Eye (tissue), 1 donor: ENCODE measurements at places on chromosomes 7 and 10.

GRCh38 chr7:127478024-127478355 is 85.5 kb upstream of the ZNF800 start:
- no peak for DNase-seq

- DNase-seq = no peak
These were observed 39.2 kb downstream of the ADAM12 start for GRCh38 chr10:126349101-126349500.

DNA sequence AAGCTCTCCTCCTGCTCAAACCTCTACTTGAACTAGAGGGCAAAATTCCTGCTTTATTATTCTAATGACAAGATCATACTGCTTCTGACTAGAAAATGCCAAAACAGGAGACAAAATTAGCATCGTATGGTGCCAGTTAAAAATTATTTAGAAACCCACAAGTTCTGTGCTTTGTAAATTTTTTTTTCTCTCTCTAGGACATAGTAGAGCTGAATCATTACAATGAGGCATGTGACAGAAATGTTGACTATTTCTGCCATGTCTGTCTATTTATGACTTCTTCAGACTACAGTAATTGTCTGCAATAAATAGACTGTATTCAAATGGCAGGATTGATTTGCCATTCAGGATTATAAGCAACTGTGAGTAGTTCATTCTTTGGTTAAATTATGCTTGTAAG is 335.8 kb downstream of the PRPF18 start:
- DNase-seq = no peak

- no peak for DNase-seq
These were observed 6.4 kb downstream of the AGBL3 start for GRCh38 chr7:134992626-134993179.

DNA sequence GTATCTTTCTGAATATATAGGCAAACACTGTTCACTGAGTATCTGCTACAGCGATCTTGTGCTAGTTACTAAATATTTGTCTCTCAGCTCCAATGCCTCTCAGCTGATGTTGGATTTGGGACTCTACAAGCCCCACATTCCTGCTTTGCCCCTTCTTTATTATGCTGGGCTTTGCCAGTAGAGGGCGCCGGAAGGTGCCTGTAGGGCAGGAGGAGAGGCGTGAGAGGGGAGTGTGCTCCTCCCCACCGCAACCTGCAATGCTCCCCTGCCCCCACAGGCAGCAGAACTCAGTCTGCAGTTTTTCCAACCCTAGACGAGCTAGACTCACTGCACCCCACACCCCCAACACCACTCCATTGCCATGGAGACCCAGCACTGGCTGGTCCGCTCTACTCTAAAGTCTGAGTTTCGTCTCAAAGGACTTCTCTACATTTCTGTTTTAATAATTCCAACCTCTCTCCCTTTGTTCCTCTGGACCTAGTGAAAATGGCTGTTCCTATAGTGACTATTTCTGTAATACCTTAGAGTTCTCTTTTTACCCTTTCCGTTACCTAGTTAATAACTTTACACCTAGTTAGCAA is 337.6 kb downstream of the CCSER2 start:
- no peak for DNase-seq

DNA sequence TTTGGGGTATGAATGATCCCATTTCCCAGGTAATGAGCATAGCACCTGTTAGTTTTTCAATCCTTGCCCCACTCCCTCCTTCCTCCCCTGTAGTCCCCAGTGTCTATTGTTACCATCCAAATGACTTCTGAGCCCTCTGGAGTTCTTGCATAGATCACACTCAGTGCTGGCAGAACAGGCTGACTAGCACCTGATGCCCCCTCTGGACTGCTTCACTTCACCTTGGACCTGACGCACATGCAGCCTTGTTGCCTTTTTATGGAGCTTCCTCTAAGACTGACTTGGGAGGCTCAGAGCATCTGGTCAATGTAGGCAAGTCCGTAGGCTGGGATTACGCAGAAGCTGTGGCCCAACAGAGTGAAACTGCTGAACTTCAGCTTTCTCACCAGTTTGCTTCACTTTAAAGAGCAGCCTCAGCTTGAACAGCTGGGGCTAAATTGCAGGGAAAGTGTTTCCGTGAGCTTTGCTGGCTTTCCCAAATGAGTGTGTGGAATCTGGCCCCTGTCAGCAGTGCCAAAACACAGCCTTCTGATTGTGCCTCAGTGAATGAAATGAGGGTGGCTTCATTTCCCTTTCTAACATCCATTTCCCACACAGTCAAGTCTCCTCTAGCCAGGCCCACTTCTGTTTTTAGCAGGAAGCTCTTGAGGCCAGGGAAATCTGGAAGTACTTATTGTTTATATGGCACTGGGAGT is 48.5 kb downstream of the NXPH1 start:
- no peak for DNase-seq

DNA sequence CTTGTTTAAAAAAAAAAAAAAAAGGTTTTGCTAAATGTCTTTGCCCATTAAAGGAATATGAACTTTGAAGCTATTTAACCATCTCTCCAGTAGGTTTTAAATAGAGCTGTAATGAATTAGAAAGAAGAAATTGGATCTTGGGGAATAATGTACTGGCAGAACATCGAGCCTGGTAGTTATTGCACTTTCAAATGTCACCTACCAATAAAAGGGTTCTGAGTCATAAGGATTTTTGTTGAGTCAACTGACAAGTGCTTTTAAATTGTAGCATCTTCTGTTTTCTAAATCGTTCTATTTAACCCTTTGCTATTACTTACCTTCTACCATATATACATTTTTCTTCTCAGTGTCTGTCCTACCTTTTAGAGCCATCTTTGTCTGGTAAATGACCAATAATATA is 10.7 kb downstream of the CUTC start:
- DNase-seq = no peak

DNA sequence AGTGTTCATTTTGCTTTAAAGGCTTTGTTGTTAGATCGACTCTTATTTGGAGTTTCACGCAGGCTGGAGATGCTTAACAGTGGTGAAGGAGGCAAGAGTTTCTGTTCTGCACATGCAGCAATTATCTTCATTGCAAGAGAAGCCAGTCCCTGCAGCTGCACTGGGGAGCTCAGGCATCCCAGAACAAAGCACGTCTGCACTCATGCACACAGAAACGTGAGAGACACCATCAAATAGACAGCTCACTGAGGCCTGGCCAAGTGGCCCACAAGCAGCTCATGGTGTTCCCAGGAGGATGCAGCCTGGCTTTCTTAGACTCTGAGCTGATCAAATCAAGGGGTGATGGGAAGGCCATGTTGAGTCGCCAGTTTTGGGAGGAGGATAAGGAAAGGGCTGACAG is 246.1 kb downstream of the CREB5 start:
- peak; percentile 84 for DNase-seq

DNA sequence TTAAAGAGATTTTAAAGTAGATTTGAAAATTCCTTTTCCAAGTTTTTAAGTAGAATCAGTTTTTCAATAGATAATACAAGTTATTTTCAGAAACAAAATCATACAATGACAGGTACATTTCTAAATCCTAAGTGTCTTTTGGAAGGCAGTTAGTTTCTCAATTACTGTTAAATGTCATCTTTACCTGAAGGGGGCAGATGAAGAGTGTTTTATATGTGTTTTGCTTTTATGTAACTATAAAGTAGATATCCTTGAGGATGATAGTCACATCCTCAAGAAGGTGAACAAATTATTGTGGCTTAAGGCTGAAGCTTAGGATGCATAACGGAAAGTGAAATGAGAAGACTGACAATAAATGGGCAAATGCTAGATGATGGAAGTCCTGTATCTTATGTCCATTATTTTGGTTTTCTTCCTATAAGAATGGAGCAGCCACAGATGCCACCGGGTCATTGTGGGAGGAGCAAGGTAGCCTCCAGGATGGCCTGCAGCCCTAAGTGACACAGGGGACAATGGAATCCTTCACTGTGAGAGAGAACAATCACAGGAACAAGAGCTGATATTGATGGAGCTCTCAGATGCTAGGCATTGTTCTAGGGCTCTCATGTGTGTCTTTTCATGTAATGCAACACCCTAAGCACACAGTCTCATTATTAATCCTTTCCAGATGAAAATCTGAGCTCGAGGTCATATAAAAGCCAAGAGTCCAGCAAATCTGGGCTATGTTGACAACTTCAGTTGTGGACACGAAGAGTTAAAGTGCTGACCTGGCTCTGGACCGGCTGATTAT is 14.1 kb upstream of the MKX start:
- DNase-seq = peak; percentile 72

DNA sequence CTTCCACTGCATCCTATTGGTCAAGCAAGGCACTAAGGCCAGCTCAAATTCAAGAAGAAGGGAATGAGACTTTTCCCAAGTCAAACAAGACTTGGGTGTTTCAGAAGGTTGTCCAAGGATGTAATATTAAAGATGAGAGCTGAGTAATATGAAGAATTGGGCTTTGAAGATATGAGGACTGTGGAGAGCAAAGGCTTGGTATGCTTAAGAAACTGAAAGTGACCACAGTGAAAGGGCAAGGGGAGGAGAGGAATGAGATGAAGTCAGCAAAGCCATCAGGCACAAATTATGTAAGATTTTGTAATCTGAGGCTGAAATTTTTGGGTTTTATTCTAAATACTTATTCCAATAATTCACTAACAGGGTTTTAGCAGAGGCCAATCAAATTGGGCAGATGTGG is 38.6 kb upstream of the NPY start:
- no peak for DNase-seq

DNA sequence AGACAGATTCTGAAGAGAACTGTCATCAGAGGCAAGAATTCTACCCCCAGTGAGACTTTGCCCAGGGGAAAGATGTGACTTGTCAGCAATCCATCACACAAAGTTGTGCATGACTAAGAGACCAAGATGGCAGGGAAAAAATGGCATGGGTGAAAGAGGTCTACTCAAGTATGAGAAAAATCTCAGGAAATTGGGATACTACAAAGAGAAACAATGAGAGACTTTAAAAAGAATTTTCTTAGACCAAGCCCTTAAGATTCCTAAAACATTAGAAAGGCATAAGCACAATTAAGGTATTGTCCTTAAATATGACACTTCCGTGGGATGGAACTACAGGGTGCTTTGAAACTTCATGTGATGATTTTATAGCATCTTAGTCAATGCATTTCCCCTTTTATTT is 45.6 kb upstream of the PDE1C start:
- DNase-seq = peak; percentile 4

GRCh38 chr7:157688533-157689268 is 351.9 kb downstream of the DNAJB6 start:
- peak; percentile 58 for DNase-seq

GRCh38 chr10:24883176-24883575 is 69.2 kb downstream of the PRTFDC1 start:
- DNase-seq = no peak

- peak; percentile 52 for DNase-seq
These were observed 62.7 kb downstream of the ADCYAP1R1 start for GRCh38 chr7:31114593-31115343.

- DNase-seq = peak; percentile 92
These were observed 1.6 kb upstream of the HILPDA start for GRCh38 chr7:128453836-128454804.

- no peak for DNase-seq
These were observed 737.4 kb downstream of the TNS3 start for GRCh38 chr7:46844486-46844885.

DNA sequence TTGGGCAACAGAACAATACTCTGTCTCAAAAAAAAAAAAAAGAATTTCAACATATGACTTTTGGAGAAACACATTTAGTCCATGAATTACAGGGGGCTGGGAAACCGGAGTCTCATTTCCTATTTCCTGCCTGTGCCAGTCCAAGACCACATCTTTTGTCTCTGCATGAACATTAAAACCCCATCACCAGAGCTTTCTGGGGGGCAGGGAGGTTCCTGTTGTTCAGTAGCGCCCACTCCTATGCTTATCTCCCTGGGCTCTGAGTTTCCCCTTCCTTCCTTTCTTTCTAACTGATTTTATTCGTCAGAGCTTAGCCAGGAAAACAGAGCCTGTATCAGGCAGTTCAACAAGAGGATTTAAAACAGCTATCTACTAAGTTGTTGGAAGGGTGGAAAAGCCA is 119.3 kb downstream of the CALN1 start:
- no peak for DNase-seq

DNA sequence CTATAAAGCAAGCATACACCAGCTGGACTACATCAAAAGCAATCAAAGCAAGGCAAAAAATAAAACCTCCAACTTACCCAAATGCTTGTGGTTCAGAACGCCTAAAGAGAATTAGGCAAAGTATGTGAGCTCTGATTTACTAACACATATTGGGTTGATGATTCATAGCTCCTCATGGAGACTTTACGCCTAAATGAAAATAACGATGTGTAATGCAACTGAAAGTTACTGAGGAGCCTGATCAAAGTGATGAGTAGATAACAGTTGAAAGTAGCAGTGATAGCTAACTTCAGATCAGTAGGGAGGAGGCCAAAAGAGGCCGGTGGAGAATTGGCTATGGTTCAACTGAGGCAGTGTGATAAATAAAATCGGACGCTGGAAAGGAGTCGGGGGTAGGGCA is 85.0 kb downstream of the MPP7 start:
- DNase-seq = peak; percentile 32

GRCh38 chr7:34155220-34155908 is 250.0 kb downstream of the BMPER start:
- DNase-seq = no peak

DNA sequence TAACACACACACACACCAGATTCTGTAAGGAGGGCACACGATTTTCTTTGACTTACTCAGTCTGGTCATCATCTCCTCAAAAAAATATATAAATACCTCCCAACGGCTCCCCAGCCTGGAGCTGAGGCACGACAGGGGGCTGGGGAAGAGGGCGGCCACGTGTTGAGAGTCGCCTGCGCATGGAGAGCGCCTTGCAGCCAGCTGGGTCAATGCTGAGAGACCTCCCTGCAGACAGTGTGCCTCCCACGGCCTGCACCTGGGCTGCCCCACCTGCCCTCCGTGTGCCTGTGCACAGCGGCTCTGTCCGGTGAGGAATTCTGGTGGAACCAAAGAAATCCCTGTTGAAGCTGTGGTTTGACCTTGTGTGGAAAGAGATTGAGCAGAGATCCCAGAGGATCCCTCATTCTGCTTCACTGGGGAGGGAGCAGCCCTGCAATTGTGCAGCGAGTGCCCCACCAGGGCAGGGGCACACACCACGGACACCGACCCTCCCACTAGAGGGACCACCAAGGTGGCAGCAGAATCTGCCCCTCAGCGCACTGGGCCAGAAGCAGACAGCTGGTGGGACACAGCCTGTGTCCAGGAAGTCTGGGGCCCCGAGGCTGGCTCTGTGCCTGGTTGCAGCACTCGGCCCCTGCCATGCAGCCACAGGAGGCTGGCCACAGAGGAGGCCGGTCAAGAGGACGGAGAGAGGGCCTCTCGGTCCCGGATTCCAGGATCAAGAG is 150.5 kb upstream of the PPP2R2D start:
- DNase-seq = no peak

- no peak for DNase-seq
These were observed 109.9 kb upstream of the ITGB1 start for GRCh38 chr10:33067917-33068316.

DNA sequence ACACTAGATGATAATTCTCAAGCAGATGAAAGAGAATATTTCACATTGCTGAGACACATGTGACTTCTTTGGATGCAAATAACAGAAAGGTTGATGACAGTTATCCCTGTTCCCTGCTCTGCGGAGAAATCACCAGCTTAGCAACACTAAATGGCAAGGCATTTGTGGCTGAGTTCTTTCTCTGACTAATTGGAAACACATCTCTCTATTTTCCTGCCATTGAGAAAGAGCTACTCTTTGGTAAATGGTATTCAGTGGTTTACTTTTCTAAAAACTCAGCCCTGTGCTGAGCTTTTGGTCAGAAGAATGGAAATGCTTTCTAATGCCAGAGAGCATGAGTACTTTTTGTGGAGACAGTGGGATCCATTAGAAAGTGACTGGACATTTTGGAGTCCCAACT is 771.4 kb downstream of the LRMDA start:
- DNase-seq = peak; percentile 18
